ENCODE measurements at places on chromosomes 11 and 22.

DNA sequence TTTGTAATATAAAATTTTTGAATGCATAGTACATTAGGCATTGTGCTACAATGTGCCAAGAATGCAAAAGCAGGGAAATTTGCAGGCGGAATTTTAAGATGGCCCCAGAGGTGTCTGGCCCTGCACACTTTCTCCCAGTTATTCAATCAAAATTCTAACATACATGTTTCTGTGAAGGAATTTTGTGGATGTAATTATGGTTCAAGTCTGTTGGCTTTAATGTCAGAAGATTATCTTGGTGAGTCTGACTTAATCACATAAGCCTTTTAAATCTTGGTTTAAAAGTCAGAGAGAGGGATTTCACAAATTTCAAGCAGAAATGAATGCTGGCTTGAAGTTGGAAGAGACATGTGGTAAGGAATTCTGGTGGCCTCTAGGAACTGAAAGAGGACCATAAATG lies 423.4 kb upstream of the CCDC179 start:
- no peak for DNase-seq

GRCh38 chr11:123174196-123175183 lies 20.6 kb downstream of the CLMP start:
- no peak for DNase-seq

DNA sequence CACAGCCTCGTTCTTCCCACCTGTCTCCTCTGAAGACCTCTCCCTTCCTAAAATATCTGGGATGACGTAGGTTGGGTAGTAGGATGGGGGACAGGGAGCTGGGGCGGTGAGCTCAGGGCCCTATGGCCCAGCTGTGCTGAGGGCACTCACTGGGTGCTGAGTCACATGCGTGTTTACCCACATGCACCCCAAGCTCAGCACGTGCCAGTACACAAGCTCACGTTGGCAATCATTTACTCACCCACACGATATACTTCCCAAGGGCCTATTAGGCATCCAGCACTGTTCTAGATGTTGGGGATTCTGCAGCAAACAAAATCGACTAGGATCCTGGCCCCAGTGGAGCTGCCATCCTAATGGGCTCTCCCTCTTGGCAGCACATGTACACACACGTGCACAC lies 28.7 kb downstream of the ARAP1 start:
- DNase-seq, result no peak

- DNase-seq, result no peak
These were observed 16.6 kb upstream of the BCR start for GRCh38 chr22:23163665-23164064.

DNA sequence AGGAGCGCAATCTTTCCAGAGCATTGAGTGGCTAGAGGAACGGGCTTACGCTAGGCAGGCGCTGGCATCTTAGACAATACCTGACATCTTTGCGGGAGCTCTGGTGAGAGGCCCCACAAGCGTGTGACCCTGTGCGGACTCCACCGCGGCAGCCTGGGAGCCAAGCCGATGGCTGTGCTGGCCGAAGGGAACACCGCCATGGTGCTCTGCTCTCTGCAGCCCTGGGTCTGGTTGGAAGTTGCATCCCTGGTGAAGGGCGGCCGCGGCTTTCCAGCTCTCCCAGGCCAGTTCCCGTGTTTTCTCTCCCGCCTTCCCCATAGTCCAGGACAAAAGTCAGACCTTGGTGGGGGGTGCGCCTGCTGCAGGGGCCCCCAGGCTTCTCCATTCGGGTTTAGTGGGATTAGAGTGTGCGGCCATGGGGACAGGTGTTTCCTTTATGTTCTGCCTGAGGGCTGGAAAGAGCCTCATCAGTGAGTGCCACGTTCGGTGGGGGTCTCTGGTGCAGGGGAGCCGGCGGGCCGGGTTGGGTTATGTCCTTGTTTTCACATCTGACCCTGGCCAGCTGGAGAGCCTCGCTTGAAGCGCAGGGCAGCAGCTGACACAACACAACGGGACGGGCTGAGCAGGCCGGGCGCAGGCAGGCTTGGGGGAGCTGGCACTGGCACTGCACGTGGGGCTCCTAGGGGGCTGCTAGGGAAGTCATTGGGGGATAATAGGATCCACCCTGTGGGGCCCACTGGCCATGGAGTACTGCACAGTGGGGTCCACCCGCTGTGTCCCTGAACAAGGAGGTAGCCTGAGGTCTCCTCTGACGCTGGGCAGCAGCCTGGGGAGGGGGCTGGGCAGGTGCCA lies 94.8 kb downstream of the KCNQ1 start:
- DNase-seq, result no peak

GRCh38 chr11:12066799-12067508 lies 43.4 kb upstream of the MICAL2 start:
- no peak for DNase-seq

- DNase-seq, result no peak
These were observed 95.5 kb downstream of the RRM1 start for GRCh38 chr11:4190098-4190497.

- no peak for DNase-seq
These were observed 16.6 kb downstream of the GDPD5 start for GRCh38 chr11:75509020-75509720.

DNA sequence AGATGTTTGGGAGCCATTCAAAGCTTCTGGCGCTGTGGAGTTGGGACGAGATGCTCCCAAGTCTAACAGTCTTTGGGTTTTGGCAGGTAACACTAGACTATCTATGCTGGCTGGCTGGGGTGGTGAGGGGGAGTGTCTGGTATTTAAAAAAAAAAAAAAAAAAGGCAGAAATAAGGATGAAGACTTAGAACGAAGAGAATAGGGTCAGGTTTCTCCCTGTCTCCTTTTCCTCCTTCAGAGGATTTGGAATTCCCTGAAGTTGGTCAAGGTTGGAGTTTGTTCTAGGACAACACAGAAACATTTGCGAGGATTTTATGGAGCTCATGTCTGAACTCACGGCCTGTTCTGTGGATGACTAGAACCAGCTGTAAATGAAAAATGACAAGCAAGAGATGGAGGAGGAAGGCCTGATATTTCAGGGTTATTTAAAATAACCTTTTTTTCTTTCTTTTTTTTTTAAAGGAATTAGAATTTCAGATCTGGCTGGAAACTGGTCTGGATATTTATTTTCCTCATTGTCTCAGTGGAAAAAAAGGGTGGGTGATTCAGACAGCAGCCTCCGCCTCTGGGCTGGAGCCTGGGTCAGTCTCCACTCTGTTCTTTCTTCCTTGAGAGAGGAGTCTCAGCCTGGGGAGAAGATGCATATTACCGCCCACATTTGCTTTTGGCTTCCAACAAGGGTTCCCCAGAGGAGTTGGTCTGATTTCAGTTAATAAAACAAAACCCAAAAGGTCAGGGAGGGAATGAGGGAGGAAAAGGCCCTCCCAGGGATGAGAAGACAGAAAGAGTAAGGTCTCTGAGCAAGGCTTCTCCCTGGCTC lies 80.1 kb downstream of the USP35 start:
- no peak for DNase-seq

DNA sequence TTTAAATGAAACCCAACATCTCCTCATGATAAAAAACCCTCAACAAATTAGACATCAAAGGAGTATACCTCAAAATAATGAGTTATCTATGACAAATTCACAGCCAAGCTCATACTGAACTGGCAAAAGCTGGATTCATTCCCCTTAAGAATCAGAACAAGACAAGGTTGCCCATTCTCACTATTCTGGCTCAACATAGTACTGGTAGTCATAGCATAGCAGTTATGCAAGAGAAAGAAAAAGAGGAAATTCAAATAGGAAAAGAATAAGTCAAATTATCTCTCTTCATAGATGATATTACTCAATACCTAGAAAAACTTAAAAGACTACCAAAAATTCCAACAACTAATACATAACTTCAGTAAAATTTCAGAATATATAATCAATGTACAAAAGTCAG lies 29.4 kb upstream of the XKR3 start:
- DNase-seq, result no peak

DNA sequence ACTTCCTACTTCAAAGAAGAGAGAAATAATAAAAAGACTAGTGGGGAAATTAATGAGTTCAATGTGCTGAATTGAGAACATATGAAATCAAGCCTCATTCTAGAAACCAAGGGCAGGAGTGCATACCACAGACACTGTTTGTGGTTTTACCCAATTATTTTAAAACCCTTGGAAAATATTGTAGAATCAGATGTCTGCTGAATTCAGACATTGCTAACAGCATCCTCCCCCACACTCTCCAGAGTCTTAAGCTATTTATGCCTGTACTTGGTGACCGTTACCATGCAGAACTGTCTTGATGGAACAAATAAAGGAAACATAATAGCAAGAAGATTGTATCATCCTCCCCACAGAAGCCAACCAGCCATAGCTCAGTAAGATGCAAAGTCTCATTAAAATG lies 850.1 kb downstream of the NTM start:
- no peak for DNase-seq

DNA sequence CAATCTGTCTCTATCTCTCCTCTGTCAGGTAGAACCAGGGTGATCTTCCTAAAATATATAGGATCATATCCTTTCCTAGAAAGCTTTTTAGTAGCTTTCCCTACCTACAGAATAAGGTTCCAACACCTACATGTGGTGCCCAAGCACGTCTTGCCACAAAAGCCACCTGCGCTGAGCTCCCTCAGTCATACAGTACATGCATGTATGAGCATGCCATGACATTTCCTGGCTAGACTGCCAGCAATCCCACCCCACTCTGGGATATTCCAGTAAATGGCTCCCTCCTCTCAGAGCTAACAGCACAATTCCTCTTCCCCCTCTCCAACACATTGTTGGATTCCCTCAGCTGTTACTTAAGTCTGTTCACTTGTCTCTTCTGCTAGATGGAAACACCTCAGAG lies 398.0 kb downstream of the TENM4 start:
- DNase-seq, result no peak

DNA sequence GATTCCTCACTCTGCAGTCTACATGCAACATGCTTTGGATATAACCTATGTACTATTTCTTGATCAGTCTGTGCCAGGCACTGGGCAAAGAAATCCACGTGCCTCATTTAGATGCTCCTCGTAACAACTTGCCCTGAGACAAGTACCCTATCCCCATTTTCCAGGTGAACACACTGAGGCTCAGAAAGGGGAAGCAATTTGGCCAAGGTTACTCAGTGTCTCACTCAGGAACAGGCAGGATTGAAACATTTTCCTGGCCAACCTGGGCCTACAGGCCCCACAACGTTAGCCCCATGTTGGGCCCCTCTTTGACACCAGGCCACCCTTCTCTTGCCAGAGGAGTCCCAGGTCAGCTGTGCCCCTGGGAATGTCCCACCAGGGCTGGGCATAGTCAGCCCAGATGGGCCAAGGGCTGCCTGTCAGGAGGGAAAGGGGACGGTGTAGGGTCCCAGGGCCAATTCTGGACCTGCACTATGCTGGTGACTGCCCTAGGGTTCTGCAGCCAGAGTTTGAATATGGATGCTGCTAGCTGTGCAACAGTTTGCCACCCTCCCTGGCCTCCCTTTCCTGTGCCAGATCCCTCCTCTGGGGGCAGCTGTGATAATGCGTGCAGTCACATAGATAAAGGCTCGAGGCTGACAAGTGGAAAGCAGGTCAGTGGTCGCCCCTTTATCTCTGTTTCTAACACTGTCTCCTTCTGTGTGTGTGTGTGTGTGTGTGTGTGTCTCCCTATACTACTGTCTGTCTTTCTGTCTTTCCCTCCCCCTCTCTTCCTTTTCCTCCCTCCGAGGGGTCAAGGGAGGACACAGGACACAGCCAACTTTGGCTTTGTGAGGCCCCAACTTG lies 10.4 kb upstream of the EMID1 start:
- DNase-seq, result no peak

GRCh38 chr11:132588366-132588765 lies 943.9 kb downstream of the OPCML start:
- no peak for DNase-seq

DNA sequence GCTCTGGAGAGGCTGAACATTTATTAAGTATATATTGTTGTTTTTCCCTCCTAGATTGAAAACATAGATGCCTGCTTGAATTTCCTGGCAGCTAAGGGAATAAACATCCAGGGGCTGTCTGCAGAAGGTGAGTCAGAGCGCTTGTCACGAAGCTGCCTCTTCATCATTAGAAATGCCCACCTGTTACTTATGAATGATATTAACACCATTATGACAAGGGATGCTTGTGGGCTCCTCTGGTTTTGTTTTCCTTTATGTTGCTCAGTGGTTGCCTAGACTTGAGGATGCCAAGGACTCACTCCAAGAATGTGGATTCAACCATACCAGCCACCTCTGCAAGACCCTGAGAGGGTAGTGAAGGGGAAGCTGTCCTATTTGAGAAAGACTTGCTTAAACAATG lies 156.2 kb downstream of the NAV2 start:
- no peak for DNase-seq

DNA sequence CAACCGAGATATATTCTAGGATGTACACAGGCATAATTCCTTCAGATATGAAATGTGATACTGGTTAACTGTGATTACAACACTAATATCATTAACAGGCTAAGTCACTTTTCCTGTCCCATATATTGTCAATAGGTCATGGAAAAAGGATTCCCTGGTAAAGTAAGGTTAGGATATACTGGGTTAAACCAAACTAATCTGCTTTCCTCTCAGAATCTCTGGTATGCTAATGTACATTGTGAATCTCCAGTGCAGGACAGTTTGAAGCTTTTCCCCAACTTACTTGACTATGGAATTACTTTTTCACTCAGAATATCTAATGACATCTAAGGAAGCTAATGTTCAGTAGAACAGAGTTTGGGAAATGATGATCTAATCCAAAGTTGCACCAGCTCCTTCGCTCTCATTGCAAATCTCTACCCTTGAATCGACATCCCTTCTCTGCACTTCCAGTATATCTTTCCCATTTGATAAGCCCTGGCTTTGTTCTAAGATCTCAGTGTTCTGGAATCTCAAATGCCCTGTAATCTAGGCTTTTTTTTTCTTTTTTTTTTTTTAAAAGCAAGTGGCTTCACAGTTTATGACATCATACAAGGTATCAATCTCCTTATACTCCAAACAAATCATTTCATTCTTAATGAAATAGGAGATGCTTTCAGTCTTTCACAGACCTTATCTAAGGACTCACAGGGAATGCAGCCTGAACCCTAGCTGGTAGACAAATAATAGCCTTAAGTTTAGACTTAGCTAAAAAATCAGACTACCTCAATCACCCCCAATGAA lies 43.8 kb downstream of the COPB1 start:
- no peak for DNase-seq

DNA sequence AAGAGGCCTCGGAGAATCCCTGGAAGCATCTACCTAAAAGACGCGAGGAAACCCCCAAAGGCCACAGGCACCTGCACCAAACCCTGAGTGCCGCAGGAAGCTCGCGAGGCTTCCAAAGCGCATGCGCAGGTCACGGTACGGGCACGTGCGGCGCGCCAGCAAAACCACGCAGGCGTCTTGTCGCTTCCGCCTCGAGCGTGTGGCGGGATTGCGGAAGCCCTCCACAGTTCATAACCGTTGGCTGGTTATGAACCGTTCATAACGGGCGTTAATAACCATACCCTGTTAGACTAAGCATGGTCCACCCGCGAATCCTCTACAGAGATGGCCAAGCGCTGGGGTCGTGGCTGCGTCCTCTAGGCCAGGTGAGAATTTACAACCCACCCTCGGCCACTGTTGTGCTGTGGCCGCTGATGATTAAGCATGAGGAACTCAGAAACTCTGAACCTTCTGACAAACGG lies 46.4 kb downstream of the MORC2 start:
- DNase-seq, result no peak
